ENCODE measurements at places on chromosomes 6 and 20. TPM values are rescaled to one million over a fixed set of nuclear protein-coding genes. Genes with fewer than 3 reads are reported as not detected.

DNA sequence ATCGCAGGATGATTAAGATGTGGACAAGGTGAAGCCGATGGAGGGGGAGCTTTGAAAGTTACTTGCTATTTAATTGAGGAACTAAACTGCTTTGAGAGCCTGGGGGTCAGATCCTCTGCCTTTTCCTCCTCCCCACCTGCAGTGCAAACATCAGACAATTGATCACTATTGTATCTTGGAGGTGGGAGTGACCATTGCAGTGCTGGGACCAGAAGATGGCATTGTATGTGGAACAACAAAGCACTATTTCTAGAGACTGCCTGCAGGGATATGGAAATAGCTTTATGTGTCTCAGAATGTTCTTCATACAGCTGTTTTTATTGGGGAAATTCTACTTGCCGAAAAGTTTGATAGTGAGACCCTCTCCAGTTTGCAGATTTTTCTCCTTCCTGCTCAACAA, 4.2 kb downstream of the MOG start:
- peaks cover 8% of the 10 kb centered on the region for H3K27me3 ChIP-seq
- no peak for DNase-seq
- no peaks in the 10 kb centered on the region for H3K36me3 ChIP-seq
- no peak overlapping the region for H3K4me3 ChIP-seq
- H3K4me1 ChIP-seq = no peaks in the 10 kb centered on the region

DNA sequence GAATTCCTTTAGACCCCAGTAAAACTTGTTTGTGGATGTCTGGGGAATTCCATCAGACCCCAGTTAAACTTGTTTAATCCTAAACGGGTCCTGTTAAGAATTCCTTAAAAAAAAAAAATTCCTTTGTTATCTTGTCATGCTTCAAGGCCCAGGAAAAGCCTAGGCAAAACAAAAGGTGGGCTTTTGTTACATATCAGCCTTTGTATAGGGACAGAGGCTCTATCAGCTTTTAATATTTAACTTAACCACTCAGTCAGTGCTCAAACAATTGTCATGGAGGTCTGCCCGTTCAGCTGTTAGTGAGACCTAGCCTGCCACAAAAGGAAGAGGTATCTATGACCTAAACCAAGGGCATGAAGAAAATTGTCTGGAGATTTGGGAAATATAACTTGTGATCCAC, 53.1 kb downstream of the SLC22A1 start:
- H3K27ac ChIP-seq = no peak overlapping the region
- no peak overlapping the region for H3K4me3 ChIP-seq
- H3K36me3 ChIP-seq = no peaks in the 10 kb centered on the region
- peaks cover 8% of the 10 kb centered on the region for H3K4me1 ChIP-seq

Gene POU5F1
- 0.29 TPM for total RNA-seq

Gene BMP2
- total RNA-seq = 1.8 TPM

Gene DNMT3B
- 2.5 TPM for total RNA-seq

Measured in osteoblast (primary cell).